ENCODE measurements at places on chromosomes 4 and X.

- peak; percentile 51 for ATAC-seq
Observed at GRCh38 chr4:176817204-176817603, 24.5 kb upstream of the VEGFC start.

- ATAC-seq, result no peak
Observed at GRCh38 chrX:41823402-41823801, 99.4 kb downstream of the GPR82 start.

DNA sequence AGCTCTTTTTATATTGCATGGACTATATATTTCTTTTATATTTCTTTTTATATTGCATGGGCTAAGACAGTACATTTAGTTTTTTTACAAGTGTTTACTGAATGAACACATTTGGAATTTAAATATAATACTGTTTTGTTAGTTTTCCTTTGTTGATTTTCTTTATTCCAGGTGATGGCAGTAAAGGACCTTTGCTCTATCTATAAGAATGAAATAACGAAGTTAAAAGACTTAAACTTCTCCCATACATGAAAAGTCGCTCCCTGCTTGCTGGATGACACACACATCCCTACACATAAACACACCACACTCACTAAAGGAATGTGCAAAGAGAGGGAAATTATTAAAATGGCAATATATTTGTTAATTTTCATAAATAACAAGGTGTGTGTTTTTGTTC, 102.5 kb upstream of the ANXA10 start:
- ATAC-seq, result no peak

GRCh38 chrX:64202808-64203325, 2.6 kb downstream of the AMER1 start:
- no peak for ATAC-seq

- peak; percentile 40 for ATAC-seq
Observed at GRCh38 chr4:151674804-151675391, 85.9 kb downstream of the GATB start.

DNA sequence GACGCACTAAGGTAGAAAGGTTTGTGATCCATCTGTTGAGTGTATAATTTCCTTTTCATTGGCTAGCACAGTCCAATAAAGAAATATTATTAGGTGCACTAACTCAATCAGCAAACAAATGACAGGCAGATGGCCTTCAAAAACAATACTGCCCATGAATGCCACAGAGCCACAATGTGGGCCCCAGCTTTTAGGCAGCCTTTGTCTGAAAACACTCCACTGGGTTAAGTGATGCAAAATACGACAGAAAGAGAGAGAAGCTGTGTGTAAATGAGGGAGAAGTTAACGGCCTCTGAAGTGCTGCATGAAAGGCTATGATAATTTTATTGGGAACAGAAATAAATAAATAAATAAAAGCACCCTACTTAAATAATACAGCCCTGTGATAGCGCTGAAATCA, 274.6 kb downstream of the NKX6-1 start:
- no peak for ATAC-seq

DNA sequence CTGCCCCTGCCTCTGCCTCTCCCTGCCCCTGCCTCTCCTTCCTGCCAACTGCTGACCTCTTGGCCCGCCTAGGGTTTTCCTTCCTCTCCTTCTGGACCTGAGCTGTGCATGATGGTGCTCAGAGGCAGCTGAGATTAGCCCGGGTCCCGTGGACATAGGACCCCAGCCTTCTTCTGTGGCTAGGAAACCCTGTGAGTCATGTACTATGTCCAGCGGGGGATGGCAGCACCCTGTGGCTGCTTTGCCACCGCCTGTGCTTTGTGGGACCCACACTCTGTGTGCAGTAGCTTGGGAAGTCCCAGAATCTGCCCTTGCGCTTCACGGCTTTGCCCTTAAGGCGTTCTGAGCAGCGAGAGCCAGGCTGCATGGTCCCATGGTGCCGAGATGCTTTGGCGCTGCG, 105.5 kb upstream of the PSAPL1 start:
- ATAC-seq, result peak; percentile 30

DNA sequence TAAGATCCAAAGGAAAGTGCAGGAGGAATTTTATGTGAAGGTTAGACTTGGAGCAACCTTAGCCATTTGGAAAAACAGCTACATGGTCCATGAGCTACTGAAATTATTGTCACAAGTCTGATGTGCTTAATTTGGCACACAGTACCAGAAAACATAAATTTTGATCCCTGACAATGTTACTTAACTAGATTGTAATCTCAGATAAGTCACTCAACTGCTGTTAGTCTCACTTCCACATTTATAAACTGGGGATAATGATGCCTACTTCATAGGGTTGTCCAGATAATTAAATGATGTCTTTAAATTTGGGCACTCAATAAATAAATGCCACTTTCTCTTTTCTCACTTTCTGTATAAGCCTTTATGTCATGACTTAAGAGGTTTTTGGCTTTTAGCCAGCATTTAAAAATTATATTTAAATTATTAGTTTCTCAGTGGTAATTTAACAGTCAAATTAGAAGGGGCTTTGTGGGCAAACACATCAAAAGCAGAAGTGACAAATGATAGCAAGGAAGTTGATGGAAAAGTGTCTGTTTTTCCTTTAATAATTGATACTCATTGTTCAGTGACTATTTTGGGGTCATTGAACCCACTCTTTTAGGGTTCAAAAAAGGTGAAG, 58.3 kb downstream of the PAQR3 start:
- no peak for ATAC-seq

DNA sequence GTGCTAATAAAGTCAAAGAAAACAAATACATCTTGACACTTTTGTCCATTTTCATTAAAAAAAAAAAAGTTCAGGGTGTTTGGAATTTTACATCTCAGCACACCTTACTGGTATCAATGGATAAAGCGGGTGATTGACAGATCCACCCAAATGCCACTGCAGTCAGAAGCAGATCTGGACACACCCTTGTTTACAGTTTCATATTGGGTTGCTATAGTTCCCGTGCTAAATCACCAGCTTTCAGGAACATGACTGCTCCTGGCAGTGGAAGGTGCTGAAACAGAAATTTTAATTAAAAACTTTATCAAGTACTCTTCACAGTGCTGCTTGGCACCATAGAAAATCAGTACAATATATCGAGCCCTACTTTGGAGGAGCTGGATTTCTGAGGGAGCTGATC, 116.3 kb downstream of the STOX2 start:
- no peak for ATAC-seq

- ATAC-seq, result no peak
Observed at GRCh38 chr4:105896461-105896942, 1.2 kb downstream of the NPNT start.

DNA sequence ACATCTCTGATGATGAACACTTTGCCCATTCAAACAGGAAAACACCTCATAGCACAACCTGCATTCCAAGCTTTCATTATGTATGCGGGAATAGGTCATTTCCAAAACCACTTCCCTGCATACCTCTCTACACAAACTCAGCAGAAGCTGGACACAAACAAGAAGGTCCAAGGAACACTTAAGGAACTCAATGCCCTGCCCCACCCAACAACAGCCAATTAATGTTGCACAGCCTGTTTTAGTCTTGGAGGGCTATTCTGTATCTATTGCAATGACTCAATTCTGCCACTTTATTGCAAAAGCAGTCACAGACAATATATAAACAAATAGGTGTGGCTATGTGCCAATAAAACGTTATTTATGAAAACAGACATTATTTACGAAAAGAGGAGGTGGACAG, 16.7 kb downstream of the OPHN1 start:
- ATAC-seq, result no peak

DNA sequence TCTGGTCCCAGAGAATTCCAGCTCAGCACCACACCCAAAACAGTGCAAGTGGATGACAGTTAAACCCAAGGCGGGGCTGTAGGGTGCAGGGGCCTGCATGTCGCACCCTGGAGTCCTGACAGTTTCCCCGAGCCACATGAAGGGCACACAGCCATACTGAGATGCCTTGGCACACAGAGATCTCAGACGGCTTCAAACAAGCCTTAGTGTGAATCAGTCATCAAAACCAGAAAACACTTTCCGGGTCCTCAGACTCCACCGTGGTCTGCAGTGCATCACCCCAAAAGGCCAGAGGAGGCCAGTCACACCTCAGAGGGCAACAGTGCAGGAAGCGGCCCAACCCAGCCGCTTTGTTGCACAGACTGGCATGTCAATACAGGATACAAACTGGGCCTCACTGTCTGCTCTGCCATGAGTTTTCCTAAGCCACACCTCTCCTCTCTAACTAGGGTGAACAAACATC, 64.6 kb upstream of the ENPP6 start:
- peak; percentile 49 for ATAC-seq

- ATAC-seq, result no peak
Observed at GRCh38 chr4:186342582-186342981, 76.6 kb downstream of the F11 start.

- no peak for ATAC-seq
Observed at GRCh38 chr4:62640296-62640695, 1440.2 kb downstream of the ADGRL3 start.

- ATAC-seq, result peak; percentile 85
Observed at GRCh38 chrX:68072041-68072440, 361.3 kb downstream of the OPHN1 start.

- no peak for ATAC-seq
Observed at GRCh38 chrX:72307646-72308051, 1.9 kb upstream of the CITED1 start.

GRCh38 chr4:11970754-11971153, 542.1 kb upstream of the HS3ST1 start:
- no peak for ATAC-seq

GRCh38 chr4:8731364-8731763, 138.8 kb downstream of the CPZ start:
- no peak for ATAC-seq

DNA sequence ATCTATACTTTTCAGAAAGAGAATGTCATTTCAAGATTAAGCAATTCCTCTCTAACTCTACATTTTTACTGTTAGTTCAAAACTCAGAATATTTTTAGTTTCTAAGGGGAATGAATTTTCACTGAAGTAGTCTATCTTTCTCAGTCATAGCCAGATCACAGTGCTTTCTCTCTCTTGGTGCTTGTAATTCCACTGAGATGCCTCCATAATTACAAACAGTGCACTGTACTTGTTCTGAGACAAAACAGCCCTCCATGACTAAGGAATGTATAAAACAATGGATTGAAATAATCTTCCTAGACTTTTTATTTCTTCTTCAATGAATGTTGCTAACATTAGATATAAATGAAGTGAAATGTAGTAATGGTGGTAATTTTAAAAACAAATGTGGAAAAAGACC, 603.2 kb upstream of the FAM241A start:
- ATAC-seq, result no peak

DNA sequence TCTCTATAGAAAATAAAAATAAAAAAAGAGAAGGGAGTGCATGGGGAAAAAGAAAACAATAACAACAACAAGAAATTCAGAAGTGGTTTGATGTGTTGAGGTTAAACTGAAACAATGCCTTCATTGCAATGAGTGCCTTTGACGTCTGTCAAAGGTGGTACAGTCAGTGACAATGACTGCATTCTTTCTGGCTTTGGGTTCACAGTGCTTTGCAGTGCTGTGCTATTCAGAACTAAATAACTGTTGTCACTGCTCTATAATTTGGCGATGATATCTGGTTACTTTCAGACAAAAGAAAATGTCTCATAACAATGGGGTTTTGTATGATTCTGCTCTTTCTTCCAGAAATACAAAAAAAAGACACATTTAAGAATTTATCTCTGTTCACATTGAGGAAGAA, 488.6 kb upstream of the MAGEB2 start:
- ATAC-seq, result no peak

GRCh38 chr4:820230-821172, 5.4 kb downstream of the CPLX1 start:
- no peak for ATAC-seq

DNA sequence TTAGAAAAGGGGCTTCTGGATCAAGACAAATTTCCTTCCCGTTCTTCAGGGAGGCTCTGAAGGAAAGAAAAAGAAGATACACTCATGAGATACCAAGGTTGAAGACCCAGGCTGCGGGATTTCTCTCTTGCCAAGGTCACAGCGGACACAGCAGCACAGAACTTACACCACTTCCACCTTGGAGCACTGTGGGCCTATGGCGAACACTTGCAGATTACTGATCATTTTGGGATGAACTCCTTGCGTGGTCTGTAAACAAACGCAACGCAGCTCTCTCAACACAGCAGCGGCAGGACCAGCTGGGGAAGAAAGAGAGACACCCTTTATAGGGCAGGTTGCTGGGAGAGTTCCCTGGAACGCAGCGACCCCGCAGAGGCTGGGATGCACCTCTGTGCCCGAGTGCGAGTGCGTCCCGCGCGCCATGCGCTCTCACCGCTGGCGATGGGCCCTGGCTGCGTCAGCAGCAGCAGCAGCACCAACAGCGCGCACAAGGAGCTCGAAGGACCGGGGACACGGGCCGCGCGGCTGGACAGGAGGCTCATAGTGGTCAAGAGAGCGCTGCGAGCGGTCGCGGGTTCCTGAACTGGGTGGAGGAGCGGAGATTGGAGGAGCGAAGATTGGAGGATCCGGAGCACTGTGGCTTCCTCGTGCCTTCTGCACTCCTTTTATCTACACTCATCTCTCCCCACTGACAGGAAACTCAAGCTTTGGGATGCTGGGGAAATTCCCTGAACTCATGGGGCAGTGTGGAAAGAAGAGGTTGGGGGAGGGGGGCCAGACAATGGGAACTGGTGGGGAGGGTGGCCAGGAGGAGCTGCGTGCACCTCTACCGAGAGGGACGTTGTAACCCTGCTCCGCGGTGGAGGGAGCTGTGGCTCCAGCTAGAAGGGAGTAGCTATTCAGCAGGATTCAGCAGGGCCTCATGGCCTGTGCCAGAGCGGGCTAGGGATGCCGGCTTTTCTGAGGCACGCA, at the start of gene CXCL5:
Gene CXCL5, minus strand, starts transcription at position 638 of the 972 bp plus-strand sequence. Its CDS starts 96 bp downstream, at position 542.
- peak; percentile 83 for ATAC-seq

DNA sequence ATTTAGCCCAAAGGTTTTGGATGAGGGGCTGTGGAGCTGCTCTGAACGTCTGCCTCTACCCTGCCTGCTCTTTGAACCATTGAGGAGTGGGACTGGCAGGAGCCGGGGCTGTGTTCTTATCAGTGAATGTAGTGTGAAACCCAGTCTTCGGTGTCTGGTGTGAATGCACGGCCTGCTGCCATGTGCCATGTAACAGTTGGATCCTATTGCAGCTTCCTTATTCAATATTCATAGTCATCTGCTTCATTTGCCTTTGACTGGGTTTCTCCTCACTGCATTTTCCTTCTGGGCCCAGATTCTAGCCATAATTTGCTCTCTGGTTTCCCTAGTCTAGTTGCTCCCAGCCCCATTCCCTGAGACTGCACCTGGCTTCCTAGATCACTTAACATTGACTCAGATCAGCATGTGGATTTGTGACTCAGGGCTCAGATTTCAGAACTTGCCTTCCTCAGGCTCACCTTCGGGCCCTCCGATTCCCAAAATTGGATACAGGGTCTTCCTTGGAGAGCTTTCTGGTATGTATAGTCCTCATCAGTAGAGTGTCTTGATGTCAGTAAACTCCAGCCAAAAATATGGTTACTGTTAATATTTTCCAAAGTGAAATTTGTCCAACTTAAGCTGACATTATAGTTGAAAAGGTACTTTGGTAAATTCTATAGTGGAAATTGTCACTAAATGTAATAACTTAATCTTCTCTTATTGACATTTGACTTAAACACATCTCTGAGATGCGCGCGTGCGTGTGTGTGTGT, 94.0 kb upstream of the DDIT4L start:
- ATAC-seq, result no peak

- ATAC-seq, result no peak
Observed at GRCh38 chrX:9493936-9494335, 29.1 kb downstream of the TBL1X start.

Measured in SK-N-SH treated with all-trans-retinoic acid at 6 μM for 48 hours (cell line).